Inflammatory macrophage treated with lipopolysaccharide for 4 hours (primary cell): ENCODE measurements at places on chromosomes 11 and 22.

DNA sequence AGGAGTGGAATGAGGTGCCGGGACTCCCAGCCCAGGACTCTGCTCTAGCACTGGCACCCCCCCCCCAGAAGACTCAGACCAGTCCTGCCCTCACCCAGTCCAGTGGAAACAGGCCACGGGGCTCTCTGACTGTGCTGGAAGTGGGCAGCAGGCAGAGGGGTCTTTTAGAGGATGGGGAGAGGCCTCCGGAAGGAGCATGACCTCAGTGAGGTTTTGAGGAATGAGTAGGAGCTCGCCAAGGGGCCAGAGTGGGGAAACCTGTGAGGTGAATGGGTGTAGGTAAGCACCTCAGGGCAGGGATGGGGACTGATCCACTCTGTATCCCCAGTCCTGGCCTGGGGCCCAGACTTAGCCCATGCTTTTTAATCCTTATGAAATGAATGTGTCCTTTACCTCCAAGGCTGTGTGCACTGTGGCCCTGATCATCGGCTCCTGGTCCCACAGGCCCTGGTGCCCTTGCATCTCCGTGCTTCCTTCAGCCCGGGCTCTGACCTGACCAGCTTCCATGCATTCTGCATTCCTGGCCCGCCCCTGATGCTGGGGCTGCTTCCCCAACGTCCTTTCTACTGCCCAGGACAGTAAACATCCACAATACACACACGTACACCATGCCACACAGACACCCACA lies 24.4 kb upstream of the RFPL3 start:
- no peak for DNase-seq

DNA sequence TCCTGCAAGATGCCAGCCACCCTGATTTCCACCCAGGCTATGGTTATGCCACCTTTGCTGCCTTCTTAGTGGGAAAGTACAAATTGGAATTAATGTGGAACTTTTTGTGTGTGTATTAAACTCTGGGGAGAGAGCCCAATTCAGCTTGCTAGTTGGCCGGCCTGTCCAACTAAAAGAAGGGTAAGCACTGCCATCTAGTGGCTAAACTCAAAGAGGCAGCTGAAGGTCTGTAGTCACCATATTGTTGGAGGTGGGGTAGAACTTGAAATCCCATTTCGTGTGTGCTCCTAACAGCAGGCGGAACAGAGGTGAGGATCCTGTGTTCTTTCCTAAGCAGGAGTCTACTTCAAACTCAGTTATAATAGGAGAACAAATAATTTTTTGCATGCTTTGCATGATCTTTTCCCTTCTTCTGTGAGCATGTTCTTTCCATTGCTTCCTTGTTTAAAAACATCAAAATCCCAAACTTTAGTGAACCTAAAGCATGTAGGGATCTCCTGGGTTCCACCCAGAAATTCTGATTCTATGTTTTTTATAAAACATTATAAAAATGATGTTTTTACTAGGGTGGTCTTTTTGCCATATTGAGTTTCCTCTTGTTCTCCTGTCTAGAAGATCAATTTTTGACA lies 138.8 kb upstream of the SORL1-AS1 start:
- peak; percentile 77 for DNase-seq

DNA sequence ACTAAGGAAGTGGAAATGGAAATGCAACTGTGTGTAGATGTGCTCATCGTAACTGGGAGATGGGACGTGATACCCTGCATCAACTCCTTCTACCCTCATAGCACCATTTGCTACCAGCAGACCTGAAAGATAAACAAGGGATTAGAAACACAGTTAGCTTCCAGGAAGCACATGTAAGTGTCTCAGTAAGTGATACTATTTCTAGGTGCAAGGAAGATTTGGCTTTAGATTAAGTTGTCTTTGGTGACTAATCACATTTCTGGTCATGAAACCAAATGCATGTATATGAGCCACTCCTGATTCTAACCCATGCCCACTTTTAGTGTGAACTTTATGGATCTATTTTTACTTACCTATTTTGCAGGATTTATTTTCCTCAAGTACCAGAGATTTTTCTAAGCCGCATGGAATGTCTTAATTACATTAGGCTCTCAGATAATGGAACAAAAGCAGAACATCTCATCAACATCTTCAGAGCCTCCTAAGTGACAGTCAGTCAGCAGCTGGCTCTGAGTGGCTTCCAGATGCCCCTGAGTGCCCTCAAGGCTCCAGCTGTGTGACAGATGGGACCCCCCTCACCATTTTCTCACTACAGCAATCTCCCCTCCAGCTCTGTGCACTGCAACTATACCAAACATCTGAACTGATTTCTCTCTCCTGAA lies 21.2 kb downstream of the SLC5A12 start:
- no peak for DNase-seq

GRCh38 chr11:62542750-62543567 lies 3.6 kb downstream of the AHNAK start:
- peak; percentile 87 for DNase-seq

DNA sequence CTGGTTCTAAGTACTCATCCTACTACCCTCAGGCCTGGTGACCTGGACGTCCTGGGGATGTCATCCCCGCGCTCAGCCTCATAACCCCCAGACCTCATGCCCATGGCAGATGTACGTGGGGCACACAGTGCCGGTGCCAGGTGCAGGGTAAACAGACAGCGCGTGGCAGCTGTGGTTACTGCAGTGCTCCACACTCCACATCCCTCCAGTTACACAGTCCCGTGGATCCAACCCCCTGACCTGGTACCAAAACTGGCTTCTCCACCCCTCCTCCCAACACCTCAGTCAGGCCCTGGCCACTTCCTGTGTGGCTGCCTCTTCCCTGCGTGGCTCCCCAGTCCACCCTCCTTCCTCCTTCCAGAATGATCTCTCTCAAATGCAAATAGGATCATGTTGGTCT lies 95.2 kb downstream of the DSCAML1 start:
- DNase-seq = no peak
